ENCODE measurements at places on chromosomes 3 and 15.

DNA sequence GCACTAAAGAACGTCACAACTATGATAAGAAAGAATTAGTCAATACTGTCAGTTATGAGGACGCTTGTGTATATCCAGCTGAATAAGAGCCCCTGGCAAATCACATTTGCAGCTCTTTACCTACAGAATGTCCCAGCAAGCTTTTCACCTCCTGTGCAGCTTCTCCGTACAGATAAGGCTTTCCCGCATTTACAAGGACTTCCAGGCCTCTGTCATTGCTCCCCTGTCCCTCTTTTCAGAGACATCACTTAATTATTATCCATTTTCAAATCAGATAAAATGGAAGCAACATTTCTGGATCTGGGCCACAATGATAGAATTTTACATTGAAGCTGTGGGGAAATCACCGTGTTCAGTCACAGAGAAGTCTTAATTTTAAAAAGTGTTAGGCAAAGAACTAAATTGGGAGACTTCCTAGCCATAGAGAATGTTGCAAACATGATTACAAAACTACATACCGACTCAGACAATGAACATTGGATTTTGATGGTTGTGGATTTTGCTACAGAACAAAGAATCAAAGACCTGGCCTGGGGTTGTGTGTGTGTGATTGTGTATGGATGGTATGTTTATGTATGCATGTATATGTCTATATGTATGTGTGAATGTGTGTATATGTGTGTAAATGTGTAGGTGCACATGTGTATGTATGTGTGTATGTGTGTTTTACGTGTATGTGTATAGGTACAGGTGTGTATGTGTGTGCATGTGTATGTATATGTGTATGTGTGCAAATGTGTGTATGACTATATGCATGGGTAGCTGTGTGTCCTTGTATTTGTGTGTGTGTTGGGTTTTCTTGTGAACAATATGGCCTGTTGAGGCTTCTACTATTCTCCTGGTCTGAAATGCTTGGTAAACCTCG lies 41.5 kb downstream of the MGLL start:
- DNase-seq: no peak

GRCh38 chr3:36494461-36495109 lies 114.3 kb downstream of the STAC start:
- no peak for DNase-seq

DNA sequence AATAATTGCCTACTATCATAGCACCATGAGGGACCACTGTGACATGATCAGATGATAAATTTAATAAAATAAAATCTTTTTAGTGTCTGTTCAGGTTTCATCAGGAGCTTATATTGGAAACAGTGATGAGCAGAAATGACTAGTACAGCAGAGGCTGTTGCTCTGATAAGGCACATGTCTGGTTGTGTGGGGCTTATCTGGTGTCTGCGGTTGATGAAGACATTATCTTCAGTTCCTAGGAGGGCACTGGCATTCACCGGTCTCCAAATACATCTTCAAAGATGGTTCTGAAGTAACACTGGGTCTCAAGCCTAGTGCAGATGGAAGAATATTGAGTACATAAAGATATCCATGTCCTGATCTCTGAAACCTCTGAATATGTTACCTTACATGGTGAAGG lies 125.3 kb downstream of the SUCNR1 start:
- DNase-seq: no peak

- no peak for DNase-seq
Measured at GRCh38 chr15:99253381-99254090, 2.3 kb downstream of the LRRC28 start.

GRCh38 chr3:79040701-79041100 lies 727.1 kb downstream of the ROBO1 start:
- no peak for DNase-seq

GRCh38 chr3:124282751-124283651 lies 291.1 kb upstream of the ROPN1 start:
- DNase-seq: no peak

DNA sequence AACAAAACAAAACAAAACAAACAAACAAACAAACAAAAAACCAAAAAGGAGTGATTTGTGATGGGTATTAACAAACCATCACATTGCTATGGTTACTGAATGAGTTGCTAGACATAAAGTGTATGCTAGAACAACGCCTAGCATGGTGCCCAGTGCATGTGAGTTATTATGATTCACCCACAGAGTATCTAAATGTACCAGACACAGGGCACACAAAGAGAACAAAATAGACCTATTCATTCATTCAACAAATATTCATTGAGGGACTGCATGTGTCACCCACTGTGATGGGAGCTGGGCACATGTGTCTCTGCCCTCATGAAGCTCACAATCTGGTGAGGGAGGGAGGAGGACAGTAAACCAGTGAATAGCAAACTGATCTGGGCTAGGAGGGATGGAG lies 11.6 kb upstream of the ACAN start:
- DNase-seq: no peak

All from RPMI8226 (cell line).